ENCODE measurements at places on chromosomes 5 and 9.

DNA sequence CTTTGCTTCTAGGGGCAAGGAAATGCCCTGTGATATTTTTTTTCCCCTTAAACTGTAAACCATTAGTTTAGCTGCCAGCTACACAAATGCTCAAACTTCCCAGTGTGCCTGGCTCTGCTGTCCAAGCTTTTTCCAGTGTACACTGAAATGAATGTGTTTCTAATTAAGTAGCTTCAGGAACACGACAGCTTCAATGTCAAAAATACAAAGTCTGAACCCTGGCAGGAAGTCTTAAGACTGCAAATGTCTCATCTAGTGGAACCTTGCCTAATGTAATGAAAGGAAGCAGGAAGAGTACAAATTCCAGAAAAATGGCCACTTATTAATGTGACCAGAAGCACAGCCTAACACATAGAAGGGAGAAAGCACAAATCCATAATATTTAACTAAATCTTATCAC, 255.2 kb downstream of the CRB2 start:
- DNase-seq = no peak

DNA sequence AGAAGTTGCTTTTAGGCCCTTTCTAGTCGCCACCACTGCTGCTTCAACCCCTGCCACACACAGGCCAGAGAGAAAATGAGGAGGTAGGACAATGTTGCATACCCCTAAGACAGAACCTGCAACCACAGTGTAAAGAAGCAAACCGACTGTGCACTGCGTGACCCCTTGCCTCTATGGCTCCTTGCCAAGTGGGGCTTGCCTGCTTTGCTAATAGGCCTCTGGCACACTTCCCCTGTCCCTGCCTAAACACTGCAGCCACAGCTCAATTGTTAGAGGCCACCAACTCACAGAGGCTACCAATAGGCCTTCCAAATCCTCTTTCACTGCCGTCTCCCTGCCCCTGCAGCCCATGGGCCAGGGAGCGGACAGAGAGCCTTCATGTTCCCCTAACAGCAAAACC, 280.1 kb downstream of the CDH10 start:
- DNase-seq = no peak

- no peak for DNase-seq
Observed at GRCh38 chr9:110443146-110443865, 105.6 kb upstream of the TXNDC8 start.

DNA sequence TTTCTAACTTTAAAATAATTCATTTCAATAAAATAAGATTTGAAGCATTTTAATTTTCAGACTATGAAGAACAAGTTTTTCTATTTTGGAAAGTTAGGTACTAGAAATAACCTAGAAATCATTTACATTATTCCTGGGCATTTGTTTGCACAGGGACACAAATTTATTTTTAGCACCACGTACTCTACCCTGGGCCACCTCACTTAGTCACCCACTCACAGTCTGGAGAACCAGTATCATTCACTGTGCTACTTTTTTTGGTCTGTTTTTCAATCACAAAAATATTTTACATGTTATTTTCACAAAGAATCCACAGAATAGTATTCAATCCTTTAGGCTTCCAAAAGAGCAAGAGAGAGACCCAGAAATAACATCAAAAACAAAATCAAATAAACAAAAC, 128.6 kb upstream of the ACOT12 start:
- no peak for DNase-seq

DNA sequence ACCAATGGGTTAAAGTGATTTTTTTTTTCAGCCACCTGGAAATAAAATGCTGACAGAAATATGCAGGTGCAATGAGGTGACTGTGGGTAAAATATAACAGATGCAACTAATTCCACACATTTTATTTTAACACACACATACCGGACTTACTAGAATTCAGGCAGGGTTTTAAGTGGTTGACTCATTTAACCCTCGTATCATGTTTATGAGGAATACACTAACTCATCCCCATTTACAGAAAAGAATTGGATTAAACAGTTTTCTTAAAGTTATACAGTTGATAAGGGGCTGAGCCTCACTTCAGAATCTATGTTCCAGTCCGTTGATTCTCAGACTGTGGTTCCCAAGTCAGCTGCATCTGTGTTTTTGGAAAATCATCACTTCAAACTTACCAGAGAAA, 207.5 kb downstream of the CHSY3 start:
- no peak for DNase-seq

- DNase-seq = no peak
Observed at GRCh38 chr9:132984202-132985070, 5.9 kb downstream of the GFI1B start.

DNA sequence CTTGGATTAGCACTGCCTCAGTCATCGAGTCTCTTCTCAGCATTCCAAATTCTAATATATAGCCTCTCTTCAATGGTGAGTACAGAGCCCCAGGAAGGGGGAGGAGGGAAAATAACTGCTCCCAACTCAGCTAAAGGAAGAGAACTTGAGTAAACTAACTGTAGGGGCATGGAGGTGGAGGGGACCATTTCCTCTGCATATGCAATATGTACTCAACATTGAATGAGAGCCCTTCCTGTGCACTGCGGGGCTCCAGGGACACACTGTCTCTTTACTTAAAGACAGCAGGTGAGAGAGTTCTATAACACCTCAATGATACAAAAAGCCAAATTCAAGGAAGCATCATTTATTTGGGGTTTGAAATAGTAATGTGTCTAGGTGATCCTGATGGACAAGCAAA, 75.1 kb downstream of the GNAQ start:
- no peak for DNase-seq

GRCh38 chr9:4442806-4443205, 47.5 kb upstream of the SLC1A1 start:
- DNase-seq = no peak

DNA sequence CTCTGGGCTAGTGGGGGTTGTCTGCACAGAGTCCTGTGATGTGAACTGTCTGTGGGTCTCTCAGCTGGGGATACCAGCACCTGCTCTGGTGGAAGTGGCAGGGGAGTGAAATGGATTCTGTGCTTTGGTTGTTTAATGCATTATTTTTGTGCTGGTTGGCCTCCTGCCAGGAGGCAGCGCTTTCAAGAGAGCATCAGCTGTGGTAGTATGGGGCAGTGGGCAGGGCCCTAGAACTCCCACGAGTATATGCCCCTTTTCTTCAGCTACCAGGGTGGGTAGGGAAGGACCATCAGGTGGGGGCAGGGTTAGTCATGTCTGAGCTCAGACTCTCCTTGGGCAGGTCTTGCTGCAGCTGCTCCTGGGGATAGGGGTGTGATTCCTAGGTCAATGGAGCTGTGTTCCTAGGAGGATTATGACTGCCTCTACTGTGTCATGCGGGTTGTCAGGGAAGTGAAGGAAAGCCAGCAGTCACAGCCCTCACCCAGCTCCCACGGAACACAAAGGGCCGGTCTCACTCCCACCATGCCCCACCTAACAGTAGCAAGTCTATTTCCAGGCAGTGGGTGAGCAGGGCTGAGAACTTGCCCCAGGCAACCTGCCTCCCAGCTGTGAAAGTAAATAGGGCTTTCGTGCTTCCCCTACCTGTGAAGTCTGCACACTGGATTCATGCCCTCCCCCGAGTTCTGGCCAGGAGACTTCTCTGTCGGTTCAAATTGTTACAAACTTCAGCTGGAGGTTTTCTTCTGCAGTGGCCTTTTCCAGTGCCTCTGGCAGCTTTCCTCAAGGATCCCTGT, 25.7 kb upstream of the FAM81B start:
- no peak for DNase-seq

DNA sequence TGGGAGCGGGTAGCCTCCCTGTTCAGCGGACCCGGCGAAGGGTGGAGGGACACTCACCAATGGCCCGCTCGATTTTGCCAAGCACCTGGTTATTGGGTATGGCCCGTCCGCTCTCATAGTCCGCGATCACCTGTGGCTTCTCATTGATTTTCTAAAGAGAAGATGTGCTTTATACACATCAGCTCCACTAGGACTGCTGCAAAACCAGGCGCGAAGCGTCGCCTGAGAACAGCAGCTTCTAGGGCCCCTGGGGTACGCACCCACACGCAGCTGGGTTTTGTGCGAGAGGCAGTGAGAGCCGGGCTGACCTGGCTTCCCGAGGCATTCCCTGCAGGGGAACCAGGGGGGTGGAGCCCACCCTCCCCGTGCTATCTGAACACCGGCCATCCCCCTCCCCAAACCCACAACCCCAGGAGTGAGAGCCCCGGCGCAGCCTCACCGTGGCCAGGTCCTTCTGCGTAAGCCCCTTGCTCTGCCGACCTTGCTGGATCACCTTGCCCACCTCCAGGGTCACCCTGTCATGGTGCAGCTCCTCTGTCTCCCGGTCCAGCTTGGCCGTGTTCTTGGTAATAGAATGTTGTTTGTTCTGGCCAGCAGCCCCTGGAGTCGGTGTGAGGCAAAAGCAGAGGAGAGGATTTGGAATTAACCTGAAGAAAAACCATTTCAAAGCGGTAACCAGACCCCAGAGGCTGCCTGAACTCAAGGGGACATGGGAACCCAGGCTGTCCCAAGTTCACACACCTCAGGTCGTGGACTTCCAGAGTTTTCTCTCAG, 3.1 kb downstream of the EDF1 start:
- DNase-seq = no peak

DNA sequence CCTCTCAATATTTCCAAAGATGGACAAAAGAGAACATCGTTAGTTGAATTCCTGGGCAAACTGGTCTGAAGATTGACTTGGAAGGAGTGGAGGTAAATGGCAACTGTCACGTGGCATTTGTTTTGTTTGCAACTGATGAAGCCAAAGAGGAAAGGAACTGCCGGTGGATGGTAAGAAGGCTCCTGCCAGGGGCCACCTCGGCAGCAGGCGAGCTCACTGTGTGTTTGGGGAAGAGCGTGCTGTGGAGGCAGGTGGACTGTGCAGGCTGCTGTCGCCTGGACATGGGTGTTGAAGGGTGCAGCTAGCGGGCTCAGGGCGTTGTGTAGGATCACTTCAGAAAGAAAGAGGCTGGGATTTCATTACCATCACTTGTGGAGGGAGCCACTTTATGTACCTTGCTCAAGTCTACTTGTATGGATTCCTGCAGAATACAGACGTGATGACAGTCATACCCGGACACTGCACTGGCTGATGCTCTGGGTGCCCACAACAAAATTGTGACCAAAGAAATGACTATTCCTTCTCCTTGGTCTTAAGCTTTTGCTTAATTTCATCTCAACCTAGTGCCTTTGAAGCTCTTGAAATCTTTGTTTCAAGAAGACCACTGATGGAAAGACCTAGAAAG, 72.7 kb downstream of the MAP1B start:
- DNase-seq = no peak

DNA sequence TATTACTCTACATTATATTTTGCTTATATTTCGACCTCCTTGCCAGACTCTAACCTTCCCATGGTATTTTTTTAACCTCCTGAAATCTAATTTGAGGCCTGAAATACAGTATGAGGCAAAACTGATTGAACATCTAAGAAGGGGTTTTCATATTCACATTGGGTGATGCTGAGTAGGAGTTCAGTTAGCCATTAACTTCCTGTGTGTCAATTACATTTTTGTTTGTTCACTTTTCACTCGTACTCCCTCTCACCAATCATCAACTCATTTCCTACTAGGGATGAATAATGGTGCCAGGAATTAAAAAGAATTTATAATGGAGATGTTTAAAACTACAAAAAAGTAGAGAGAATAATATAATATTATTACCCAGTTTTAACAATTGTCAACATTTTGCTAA, 27.6 kb upstream of the GLRA1 start:
- no peak for DNase-seq

DNA sequence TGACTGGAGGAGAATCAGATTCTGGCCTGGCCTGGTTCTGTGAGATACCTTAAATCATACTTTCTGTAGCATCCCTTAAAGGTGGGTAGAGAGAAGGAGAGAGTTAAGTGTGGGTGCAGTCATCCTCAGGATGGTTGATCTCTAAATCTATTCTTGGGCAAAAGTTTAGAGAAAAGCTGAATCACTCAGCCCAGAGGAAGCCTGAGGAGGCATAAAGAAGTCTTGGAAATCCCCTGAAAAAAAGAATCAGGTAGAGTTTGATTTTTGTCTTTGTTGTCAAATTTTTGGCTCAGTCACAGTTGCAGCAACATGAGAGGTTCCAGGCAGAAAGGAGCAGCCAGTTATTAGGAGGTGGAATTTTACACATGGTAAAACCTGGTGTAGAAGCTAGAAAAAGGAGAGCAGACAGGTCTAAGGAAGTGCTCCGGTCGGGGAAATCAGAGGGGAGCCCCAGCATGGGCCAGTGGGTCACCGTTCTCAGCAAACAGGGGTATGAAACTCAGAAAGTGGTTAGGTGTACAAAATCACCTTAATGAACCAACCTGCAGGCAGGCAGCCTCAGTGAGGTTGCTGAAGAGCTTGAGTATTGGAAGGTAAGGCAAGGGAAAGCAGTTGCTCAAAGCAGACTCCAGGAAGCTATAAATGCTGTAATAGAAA, 116.2 kb upstream of the CNTLN start:
- no peak for DNase-seq

DNA sequence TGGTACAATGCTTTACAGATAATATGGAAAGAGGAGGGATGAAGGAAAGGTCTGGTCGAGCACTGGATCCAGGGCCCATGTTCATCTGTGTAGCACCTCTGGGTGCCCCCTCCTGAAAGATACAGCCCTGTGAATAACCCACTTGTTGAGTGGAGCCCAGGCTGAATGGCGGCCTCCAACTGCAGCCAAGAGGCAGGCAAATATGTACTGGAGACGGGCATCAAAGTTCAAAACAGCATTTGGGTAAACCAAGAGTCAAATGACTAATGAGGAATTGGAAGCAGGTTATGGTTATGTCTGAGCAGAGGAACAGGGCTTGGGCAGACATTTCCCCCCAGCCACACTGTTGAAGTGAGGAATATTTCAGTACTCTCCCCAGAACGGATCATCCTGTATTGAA, 1.1 kb downstream of the C9 start:
- no peak for DNase-seq

DNA sequence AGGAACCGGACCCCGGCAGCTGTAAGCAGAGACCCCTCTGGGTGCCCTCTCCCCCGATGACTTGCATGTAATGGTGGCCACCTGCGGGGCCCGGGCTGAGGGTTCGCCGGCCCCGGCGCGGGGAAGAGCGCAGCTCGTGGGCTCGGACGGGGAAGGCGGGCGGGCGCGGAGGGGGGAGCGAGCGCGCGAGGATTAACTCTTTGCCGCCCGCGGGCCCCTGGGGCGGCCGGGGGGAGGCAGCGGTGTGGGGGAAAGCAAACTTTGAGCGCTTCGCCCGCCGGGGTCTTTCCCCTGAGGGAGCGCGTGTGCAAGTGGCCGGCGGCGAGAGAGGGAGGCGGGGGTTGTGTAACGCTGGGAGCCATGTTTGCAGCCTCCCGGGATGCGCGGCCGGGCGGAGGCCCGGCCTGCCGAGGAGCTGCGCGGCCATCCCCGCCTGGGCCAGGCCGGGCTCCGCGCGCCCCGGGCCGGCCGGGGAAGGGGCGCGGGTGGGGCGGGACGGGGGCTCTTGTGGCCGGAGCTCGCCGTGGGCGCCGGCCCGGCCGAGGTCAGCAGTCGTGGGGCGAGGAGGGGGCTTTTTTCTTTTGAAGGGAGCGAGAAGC, 547 bp downstream of the ANP32B start:
- peak; percentile 15 for DNase-seq

- DNase-seq = no peak
Observed at GRCh38 chr9:134861595-134862334, 18.8 kb upstream of the FCN2 start.

- no peak for DNase-seq
Observed at GRCh38 chr5:59021286-59021673, 438.4 kb downstream of the RAB3C start.
